Activated T-helper 9 cell treated with anti-CD3 and anti-CD28 coated beads, Interleukin-2, amount 50 U/mL, for 16 hours (primary cell): ENCODE measurements at places on chromosomes 12 and 14.

DNA sequence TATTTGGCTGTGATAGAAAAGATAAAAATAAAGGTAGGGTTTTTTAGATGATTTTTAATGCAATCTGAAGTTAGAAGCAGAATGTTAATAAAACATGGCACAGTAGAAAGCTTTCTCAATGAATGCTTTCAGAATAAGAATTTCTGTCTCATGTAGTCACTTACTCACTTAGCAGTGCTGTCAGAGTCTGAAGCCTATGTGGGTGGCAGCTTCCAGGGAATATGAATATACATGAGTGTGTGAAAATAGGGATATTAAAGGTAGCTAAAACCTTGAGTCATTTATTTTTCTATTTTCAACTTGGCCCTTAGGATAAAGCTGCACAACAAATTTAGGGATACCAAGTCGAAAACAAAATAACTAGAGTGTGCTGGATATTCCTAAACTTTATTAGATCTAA is 427.9 kb downstream of the AEBP2 start:
- no peak for DNase-seq

- no peak for DNase-seq
These were observed 164.4 kb downstream of the CAND1 start for GRCh38 chr12:67433385-67434175.

- no peak for DNase-seq
These were observed 1.0 kb downstream of the NUAK1 start for GRCh38 chr12:106137530-106138356.

GRCh38 chr14:100295376-100296105 is 10.7 kb downstream of the SLC25A29 start:
- DNase-seq, result no peak

GRCh38 chr12:19856389-19856788 is 417.1 kb downstream of the AEBP2 start:
- DNase-seq, result no peak

- DNase-seq, result no peak
These were observed 193.6 kb upstream of the GARIN6 start for GRCh38 chr12:99453836-99454538.

DNA sequence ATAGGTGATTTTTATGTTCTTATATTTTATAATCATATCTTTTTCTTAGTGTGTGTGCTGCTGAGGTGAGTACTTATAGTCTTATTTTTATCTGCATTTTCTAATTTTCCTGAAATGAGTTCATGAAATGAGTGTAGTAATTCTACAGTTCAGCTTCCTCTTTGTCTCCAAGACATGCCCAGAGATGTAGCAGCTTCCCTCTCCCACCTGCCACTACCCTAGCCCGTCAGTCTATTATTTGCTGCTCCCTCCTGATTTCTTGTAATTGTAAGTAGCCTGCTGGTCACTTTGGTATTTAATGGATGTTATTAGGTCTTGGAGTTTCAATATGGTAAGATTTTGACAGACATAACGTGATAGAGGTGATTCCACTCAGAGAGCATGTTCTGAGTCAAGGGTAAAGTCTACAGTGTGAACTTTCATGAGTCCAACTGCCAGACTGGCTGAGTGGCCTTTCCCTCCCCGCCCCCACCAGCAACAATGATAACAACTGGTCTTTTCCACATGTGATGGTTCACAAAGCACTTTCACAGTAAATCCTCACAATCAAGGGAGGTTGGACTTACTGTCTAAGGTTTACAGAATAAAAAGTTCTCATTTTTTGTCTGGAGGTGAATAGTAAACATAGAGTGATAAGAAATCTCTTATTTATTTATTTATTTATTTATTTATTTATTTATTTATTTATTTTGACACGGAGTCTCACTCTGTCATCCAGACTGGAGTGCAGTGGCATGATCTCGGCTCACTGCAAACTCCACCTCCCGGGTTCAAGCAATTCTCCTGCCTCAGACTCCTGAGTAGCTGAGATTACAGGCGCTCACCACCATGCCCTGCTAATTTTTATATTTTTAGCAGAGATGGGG is 4.2 kb upstream of the RIPK3 start:
- DNase-seq, result no peak

DNA sequence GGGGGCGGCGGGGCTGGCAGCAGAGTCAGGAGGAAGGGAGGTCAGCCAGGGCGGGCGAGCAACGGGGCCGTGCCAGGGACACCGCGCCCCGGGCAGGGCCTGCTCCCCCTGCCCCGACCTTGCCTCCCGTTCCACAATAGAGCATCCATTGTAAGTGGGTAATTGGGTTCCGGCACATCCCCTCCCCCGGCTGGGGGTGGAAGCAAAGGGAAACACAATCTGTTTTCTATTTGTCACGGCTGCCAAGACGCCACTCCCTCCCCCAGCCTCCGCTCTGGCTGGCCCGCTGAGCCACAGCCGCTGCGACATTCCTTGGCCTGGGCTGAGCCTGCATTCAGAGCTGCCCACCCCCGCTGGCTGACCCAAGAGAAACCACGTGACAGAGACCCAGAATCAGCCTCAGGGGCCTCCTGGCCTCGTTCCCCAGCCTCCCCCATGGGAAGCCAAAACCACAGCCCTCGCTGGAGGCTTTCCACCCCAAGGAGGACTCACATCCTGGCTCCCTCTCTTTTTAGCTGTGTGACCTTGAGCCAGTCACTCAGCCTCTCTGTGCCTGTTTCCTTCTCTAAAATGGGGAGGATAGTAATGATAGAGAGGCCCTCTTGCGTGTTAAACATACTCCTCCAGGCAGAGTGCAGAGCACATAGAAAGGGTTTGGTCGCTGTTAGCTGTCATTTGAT is 117.6 kb downstream of the SCARB1 start:
- DNase-seq, result no peak

DNA sequence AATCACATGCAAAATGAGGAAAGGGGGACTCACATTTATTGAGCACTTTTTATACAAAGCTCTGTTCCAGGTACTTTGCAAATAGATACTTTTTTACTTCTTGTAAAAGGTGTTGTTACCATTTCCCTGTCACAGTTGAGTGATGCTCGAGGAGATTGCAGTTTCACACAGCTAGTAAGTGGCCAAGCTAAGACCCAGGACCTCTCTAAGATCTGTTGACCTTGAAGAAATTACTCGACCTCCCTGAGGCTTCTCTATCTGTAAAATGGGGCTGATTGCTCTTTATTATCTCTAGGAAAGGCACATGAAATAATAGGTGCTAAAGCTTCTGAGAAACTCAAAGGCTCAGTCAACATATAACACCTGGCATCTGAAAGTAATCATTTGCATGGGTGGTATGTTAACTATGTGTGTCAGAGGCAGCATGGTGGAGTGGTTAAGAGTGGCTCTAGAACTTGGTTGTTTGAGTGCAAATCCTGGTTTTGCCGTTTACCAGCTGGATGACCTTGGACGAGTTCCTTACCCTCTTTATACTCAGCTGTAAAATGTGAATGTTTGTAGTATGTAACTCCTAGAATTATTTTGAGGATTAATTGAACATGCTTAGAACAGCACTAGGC is 41.5 kb downstream of the IFT81 start:
- no peak for DNase-seq

GRCh38 chr14:67457782-67458181 is 30.7 kb downstream of the TMEM229B start:
- DNase-seq, result no peak
